ENCODE measurements at places on chromosomes 5 and 9.

DNA sequence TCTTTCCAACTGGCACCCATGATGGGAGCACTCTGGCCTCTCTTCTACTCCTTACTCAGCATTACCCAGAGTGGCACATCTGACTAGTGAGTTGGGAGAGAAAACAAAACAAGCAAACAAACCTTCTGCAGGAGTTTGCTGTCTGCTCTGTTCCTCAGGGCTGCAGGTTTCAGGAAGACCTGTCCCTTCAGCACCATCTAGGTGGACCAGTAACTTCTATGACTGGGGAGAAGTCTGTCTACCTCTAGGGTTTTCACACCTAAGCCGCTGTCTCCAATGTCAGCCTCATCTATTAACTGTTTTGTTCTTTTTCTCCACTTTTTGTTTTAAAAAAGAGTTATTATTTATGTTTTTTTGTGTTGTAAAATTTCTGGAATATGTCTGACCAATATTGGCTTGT lies 58.7 kb downstream of the RAB3C start:
- no peak for DNase-seq

- DNase-seq: no peak
Measured at GRCh38 chr9:68697851-68698250, 7.2 kb upstream of the PIP5K1B start.

DNA sequence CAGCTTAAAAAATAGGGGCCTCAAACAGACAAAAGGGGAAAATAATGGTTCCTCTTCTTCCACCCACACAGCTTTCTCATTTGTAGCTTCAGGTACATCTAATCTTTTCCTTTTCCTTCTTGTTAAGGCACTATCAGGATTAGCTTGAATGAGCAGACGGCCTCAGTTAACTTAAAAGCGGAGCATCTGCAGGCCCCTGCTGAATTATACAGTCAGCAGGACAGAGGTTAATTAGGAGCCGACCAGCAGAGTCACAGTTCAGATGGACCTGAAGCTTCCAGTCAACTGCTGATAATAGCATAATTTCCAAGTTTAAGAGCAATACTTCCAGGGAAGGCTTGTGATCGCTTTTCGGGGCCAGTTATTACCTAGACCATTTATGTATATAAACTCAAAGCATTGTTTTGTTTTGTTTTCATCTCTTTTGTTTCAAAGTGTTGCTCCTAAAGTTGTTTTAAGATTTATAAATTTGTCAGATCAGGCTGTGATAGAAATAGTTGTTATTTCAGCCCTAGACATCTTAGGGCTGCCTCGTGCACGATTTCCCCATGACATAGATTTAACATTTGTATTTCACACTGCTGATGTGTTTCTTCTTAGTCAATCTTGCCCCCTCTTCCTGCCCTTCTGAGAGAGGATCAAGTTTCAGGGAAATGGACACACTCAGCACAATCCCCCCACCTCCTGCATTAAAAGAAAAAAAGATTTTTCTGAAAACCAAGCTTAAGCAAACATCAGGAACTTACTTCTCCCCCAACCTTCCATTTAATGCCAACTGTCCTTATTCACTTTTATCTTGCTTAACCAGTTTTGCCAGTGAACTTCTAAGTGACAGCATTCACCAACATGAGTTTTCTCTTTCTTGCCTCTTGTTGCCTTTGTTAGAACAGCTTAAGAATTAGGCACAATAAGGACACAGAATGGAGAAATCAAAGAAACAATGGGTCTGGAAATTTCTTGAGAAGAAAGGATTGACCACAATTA lies 449.8 kb downstream of the ARHGEF28 start:
- DNase-seq: no peak

- no peak for DNase-seq
Measured at GRCh38 chr5:10478436-10478835, 36.8 kb downstream of the ROPN1L start.

DNA sequence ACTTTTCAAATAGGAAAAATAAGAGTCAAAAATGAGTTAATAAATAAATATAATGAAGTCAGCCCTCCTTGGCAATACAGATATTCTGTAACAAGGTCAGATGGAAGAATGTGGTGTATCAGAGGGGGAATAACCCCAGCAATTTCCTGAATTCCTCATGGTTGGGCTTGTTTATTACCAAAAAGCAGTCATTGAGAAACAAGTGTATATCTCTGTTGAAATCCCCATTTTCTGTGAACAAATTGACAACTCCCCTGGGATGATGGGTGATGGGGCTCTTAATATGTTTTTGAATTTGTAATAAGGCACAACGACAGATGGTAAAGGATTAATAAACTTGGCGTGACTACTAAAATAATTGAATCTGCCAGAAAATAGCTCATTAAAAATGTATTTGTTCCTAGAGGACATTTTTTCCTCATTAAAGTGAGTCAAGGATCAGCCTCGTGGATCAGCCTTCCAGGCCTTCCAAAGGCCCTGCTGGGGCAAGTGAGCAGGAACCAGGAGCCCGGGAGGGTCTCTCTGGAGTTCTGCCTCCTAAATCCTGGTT lies 34.2 kb downstream of the THBS4 start:
- no peak for DNase-seq

GRCh38 chr5:116303340-116303739 lies 218.5 kb downstream of the COMMD10 start:
- DNase-seq: no peak

- DNase-seq: peak; percentile 57
Measured at GRCh38 chr9:109316207-109316640, 4.6 kb downstream of the EPB41L4B start.

DNA sequence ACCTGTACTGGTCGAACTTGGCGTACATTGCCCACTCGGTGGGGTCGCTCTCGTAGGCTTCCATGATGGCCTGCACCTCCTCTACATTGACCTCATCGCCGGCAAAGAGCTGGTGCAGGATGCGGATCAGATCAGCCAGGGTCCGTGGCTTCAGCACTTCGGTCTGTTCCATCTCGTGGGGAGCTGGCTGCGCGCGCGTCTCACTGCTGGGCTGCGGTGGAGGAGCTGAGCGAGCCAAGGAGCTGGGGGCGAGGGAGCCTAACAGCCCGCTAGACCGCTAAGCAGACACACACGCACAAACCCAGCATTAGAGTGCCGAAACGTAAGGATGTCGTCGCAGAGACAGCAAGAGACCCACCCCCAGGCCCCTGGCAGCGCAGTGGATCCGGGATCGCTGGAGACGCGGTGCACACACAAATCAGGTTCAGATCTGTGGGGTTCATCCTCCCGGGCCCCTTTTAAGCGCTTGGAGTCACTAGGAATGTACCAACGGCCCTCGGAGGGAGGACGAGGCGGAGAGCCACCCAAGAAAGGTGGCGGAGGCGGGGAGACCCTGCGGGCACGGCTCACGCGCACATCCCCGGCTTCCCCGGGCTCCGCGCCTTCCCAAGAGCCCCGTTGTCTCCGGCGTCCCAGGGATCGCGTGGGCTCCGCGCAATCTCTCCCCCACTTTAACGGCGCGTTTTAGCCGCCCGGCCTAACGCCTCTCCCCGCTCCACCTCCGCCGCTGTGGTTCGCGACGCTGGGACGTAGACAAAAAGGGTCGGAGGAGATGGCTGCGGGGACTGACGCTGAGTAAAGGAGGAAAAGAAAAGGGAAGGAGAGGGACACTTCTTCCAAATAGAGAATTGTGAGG lies at the start of gene CDO1:
Gene CDO1, minus strand, starts transcription at position 434 of the 856 bp plus-strand sequence. Its CDS starts 262 bp downstream, at position 172.
- peak; percentile 91 for DNase-seq

GRCh38 chr5:42721484-42721883 lies 35.1 kb upstream of the CCDC152 start:
- DNase-seq: no peak

GRCh38 chr9:114681594-114682332 lies at the start of gene TEX48:
TEX48 (minus strand) TSS chr9:114682192; CDS start chr9:114671723, 10,469 bp downstream.
- peak; percentile 56 for DNase-seq

GRCh38 chr5:68239487-68239886 lies 23.9 kb downstream of the PIK3R1 start:
- DNase-seq: peak; percentile 51

- DNase-seq: no peak
Measured at GRCh38 chr9:107733523-107733894, 243.9 kb upstream of the KLF4 start.

DNA sequence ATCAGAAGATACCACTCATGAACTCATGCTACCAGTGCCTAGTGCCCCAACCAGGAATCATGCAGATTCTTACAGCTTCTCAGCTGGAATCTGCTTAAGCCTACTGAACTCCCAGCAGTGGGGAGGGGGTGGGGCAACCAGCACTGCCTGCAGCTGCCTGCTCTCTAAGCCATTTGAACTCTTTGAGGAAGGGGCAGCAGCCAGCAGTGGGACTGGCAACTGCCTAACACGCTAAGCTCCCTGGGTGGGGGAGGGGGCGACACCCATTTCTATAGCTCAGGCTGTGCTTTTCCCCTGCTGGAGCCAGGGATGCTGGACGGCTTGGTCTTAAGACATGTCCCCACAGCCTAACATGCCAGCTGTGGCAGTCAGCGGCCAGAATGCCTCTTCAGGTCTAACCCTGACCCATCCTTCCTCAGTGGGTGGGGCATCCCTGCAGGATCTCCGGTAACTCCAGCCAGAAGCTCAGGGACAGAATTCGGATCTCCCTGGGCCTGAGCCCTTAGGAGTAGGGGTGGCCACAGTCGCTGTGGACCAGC lies 889.7 kb downstream of the CDH9 start:
- peak; percentile 11 for DNase-seq

DNA sequence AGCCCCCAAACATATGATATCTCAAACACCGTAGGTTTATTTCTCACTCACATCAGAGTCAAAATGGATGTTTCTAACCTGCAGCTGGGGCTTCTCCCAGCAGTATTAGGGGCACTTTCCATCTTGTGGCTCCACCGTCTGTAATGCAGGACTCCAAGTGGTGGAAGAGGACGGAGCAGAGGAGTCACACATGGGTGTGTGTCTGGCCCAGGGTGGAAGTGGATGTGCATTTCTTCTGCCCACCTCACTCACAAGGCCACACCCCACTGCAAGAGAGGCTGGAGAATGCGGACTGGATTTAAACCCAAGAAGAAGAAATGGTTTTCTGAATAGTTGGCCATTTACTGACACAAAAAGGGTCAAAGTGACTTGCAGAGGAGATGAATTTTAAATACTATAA lies 13.9 kb downstream of the IL7R start:
- DNase-seq: no peak

DNA sequence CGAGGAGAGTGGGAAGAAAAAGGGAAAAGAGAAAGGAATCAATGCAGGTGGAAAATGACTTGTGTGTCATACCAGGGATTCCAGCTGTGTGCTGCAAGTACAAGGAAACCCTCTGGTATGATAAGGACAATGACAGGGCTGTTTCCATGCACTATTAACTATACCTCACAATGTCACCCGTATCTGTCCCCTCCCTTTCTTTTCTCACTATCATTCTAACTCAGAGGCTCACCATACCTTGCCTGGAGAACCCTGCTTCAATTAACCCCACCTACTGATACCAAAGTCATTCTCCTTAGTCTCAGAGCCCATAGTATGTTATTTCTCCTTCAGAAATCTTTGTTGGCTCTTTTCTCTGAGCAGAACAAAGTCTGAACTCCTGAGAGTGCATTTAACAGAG lies 236.2 kb upstream of the NREP start:
- DNase-seq: no peak

- DNase-seq: no peak
Measured at GRCh38 chr9:110700953-110701352, 32.4 kb downstream of the MUSK start.

- DNase-seq: no peak
Measured at GRCh38 chr9:33750839-33751339, 44.5 kb upstream of the PRSS3 start.

GRCh38 chr5:154474396-154475334 lies 3.4 kb downstream of the HAND1 start:
- no peak for DNase-seq

- no peak for DNase-seq
Measured at GRCh38 chr5:153896701-153897100, 142.0 kb downstream of the FAM114A2 start.

- DNase-seq: peak; percentile 42
Measured at GRCh38 chr9:124164811-124165210, 92.9 kb upstream of the NEK6 start.

- peak; percentile 21 for DNase-seq
Measured at GRCh38 chr5:69492923-69493395, 369 bp downstream of the OCLN start.

DNA sequence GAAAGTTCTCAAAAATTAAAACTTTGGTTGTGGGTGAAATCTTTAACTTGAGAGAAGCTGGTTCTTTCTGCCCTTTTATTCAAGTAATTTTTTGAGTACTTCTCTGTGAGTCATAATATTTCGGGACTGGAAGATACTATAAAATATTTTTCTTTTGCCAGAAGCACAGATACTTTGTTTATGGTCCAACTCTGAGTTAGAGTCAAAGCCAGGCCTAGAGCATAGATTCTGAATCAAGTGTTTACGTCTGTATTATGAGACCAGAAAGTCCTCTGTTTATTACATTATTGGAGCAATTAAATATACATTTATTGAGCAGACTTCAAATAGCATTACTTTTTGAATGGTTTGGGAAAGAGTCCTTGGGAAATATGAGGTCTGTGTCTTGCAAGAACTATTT lies 187.9 kb downstream of the FER start:
- no peak for DNase-seq

GRCh38 chr9:91067306-91067860 lies 265.8 kb downstream of the SYK start:
- DNase-seq: no peak

GRCh38 chr9:78541868-78542443 lies 245.0 kb downstream of the PSAT1 start:
- no peak for DNase-seq

DNA sequence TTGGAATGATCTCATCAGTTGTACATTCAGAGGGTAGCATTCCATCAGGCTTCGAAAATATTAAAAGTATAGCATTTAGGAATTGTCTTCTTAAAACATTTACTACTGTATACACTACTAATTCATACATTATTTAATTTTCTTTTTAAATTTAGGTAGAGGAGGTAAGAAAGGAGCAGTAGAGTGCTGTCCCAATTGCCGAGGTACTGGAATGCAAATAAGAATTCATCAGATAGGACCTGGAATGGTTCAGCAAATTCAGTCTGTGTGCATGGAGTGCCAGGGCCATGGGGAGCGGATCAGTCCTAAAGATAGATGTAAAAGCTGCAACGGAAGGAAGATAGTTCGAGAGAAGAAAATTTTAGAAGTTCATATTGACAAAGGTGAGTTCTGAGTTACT lies 5.2 kb downstream of the DNAJA1 start:
- no peak for DNase-seq

GRCh38 chr5:90201923-90202322 lies 207.6 kb downstream of the CETN3 start:
- no peak for DNase-seq

DNA sequence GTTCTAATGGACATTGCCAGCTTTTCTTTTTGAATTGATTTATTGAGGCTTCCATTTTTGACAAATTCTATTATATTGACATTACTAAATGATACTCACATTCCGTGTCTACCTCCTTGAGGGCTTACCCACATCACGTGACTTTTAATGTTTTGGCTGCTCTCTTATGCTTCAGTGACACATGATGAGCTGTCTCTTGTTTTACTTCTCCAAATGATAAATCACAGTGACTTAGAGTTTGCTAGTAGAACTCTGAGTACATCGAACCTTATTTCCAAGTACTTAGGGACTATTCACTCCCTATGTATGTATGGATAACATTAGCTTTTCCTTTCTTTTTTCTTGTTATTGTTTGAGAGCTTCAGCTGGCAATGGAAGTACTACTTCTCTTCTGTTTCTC lies 169.8 kb upstream of the KCNN2 start:
- no peak for DNase-seq

- DNase-seq: no peak
Measured at GRCh38 chr5:147668385-147668784, 114.1 kb downstream of the JAKMIP2 start.

- DNase-seq: no peak
Measured at GRCh38 chr9:33813712-33814641, 3.0 kb upstream of the UBE2R2 start.

GRCh38 chr5:33306758-33307157 lies 134.0 kb upstream of the TARS1 start:
- DNase-seq: no peak
